Activated gamma-delta T cell treated with anti-CD3 and anti-CD28 coated beads, Interleukin-2, amount 50 U/mL, for 16 hours (primary cell): ENCODE measurements at places on chromosomes 1 and 21.

DNA sequence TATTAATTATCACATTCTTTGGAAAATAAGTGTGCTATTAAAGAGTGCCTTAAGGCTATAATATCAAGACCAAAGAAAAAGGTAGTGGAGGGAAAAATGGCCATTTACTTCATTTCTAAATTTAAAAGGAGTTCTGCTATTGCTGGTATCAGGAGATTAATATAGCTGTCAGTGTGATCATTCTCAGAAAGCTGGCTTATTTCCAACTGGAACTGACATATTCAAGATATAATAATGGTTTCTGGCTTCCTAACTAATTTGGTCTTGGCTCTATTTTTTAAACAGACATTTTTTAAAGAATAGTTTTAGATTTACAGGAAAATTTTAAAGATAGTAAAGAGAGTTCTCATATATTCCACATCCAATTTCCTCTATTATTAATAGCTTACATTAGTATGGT, 42.0 kb downstream of the ZC3H11B start:
- DNase-seq = no peak

GRCh38 chr1:234562334-234562733, 47.6 kb downstream of the IRF2BP2 start:
- DNase-seq = no peak

DNA sequence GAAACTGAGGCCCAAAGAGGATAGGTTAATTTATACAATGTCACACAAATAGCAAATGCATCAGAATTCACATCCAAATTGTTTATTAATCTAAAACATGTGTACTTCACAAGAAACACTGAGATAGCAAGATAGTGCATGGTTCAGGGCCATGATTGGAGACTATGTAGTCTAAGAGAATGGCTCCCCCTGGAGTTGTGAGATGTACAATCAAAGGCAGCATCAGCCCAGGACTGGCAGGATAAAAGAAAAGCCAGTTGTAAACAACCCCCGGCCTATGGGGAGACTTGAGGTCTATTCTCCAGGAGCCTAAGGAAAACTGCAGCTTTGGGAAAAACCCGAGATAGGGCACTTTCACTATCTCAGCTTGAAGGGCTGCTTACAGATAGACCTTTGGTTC, 511.0 kb downstream of the OMA1 start:
- no peak for DNase-seq

DNA sequence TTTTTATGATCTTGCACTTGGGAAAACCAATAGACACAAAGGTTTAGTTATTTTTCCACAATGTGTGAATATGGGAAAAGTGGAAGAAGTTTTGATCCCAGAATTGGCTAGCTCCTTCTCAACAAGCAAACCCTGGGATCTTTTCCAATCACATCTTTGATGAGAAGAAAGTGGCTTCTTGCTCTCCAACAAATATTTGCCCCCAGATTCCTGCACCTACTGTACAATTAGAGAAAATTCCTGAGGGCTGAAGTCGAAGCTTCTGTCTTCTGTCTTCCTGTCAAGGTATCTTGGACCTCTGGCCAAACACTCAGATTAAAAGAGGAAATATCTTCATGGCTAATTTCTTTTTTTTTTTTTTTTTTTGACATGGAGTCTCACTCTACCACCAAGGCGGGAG, 113.1 kb upstream of the SLC45A1 start:
- no peak for DNase-seq

DNA sequence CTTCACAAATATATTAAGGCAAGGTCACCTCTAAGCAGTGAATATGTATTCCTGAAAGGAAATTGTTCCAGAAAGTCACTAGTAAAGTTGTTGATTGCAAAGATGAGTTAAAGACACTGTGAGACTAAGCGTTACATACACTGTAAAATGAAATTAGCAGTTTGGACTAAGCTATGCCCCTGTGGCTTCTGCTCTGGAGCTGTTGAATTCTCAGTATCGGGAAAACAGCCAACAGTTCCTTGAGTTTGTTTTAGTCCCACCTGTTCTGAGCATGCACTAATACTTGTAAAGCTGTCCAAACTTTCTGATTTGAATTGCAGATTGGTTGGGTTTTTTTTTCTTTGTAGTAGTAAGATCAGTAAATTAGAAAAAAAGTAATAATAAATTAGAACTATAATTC, 21.0 kb downstream of the ANGPTL1 start:
- DNase-seq = no peak

GRCh38 chr1:32798679-32799416, 18.3 kb downstream of the YARS1 start:
- DNase-seq = peak; percentile 17
